Ascending aorta (tissue), 2 donors: ENCODE measurements at places on chromosomes 3 and 15.
A peak's percentile ranks its signal among the peaks of the same experiment; 100 is the strongest.

- peaks cover 15% of the 10 kb centered on the region for H3K36me3 ChIP-seq
- no peaks in the 10 kb centered on the region for H3K27me3 ChIP-seq
- peak; percentile 81 for DNase-seq
Observed at GRCh38 chr3:42655980-42656679, 2.6 kb downstream of the ZBTB47 start.

DNA sequence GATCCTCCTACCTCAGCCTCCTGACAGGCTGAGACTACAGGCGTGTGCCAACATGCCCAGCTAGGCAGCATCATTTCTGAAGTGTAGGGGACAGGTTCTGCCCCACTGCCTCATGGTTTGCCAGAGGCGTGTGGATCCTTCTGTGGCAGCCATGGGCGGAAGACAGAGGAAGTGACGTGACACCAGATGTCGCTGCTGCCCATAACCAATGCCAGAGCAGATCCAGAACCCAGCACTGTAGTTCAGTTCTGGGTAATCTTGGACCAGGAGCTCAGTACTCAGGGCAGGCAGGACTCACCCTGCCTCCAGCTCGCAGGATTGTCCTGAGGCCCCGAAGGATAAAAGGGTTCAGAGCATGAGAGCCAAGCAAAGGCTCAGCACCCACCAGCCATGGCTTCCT is 8.2 kb downstream of the RBPMS2 start:
- no peaks in the 10 kb centered on the region for H3K36me3 ChIP-seq
- H3K27me3 ChIP-seq = no peaks in the 10 kb centered on the region
- DNase-seq = no peak
- H3K27ac ChIP-seq = no peak overlapping the region

GRCh38 chr15:89174476-89174875 is 46.9 kb downstream of the RLBP1 start:
- H3K27ac ChIP-seq = peak overlapping the region; percentile 67
- H3K36me3 ChIP-seq = peaks cover 19% of the 10 kb centered on the region
- H3K4me1 ChIP-seq = peaks cover 19% of the 10 kb centered on the region
- H3K4me3 ChIP-seq = no peak overlapping the region
- H3K27me3 ChIP-seq = no peaks in the 10 kb centered on the region

- H3K4me1 ChIP-seq = peaks cover 16% of the 10 kb centered on the region
- no peaks in the 10 kb centered on the region for H3K27me3 ChIP-seq
- peak overlapping the region; percentile 71 for H3K4me3 ChIP-seq
- peak overlapping the region; percentile 94 for H3K27ac ChIP-seq
Observed at GRCh38 chr15:74958908-74959585, 2.5 kb upstream of the RPP25 start.

- H3K36me3 ChIP-seq = no peaks in the 10 kb centered on the region
- no peak overlapping the region for H3K27ac ChIP-seq
- H3K27me3 ChIP-seq = no peaks in the 10 kb centered on the region
- H3K4me3 ChIP-seq = no peak overlapping the region
- no peaks in the 10 kb centered on the region for H3K4me1 ChIP-seq
Observed at GRCh38 chr3:190585805-190586630, 72.1 kb downstream of the IL1RAP start.

- no peak overlapping the region for H3K27ac ChIP-seq
- H3K4me1 ChIP-seq = peaks cover 6% of the 10 kb centered on the region
- H3K27me3 ChIP-seq = no peaks in the 10 kb centered on the region
- peak; percentile 78 for DNase-seq
- H3K4me3 ChIP-seq = no peak overlapping the region
Observed at GRCh38 chr3:149273096-149273751, 51.6 kb upstream of the CP start.

DNA sequence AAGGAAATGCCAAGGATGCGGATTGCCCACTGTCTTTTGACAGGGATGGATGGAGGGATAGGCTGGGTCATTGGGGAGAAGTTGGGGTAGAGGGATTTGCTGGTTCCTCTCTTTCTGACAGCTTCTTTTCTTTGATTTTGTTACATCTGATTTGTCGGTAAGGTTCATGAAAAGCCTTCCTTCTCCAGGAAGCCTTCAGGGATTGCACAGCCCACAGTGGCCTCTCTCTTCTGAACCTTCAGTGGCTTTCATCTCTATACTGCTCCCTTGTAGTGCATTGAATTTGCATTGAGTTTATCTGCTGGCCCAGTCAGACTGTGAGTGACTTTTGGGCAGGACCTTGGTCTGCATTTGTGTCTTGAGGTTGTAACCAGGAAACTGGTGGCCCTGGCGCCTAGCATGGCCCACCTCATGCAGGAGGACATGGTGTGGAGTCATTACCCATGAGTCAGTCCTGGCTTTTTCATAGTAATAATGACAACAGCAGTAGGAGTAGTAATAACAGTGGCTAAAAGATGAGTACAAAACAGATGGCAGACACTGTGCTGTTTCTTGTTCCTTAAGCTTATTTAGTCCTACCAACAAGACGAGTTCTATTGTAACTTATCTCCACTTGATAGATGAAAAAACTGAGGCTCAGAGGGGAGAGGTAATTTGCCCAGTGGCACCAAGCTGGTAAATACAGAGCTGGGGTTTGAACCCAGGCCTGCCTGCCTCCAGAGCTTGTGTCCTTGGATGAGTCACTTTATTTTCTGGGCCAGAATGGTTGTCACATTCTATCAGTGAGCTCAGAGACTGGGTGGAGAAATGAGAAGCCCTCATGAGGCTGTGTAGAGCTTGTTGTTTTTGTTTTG is 28.4 kb downstream of the SMAD6 start:
- peak overlapping the region; percentile 53 for H3K4me3 ChIP-seq
- DNase-seq = peak; percentile 79
- H3K4me1 ChIP-seq = peaks cover 13% of the 10 kb centered on the region
- no peaks in the 10 kb centered on the region for H3K27me3 ChIP-seq
- H3K36me3 ChIP-seq = no peaks in the 10 kb centered on the region
- peak overlapping the region; percentile 84 for H3K27ac ChIP-seq

- DNase-seq = no peak
- H3K4me3 ChIP-seq = peak within 1 kb of the TSS; percentile 55
- H3K36me3 ChIP-seq = no peaks in the 10 kb centered on the region
- H3K27me3 ChIP-seq = no peaks in the 10 kb centered on the region
- H3K27ac ChIP-seq = no peak within 1 kb of the TSS
- no peaks in the 10 kb centered on the region for H3K4me1 ChIP-seq
Observed at GRCh38 chr3:111998636-111999483, at the start of gene TAGLN3. TAGLN3 (plus strand) TSS chr3:111998922; CDS start chr3:111999423, 501 bp downstream.
